ENCODE measurements at places on chromosomes 6 and 20.

GRCh38 chr6:155041741-155042279 is 46.7 kb downstream of the TIAM2 start:
- H3K27ac ChIP-seq: no peak overlapping the region
- no peaks in the 10 kb centered on the region for H3K4me1 ChIP-seq
- no peaks in the 10 kb centered on the region for H3K36me3 ChIP-seq
- DNase-seq: no peak
- H3K27me3 ChIP-seq: no peaks in the 10 kb centered on the region

DNA sequence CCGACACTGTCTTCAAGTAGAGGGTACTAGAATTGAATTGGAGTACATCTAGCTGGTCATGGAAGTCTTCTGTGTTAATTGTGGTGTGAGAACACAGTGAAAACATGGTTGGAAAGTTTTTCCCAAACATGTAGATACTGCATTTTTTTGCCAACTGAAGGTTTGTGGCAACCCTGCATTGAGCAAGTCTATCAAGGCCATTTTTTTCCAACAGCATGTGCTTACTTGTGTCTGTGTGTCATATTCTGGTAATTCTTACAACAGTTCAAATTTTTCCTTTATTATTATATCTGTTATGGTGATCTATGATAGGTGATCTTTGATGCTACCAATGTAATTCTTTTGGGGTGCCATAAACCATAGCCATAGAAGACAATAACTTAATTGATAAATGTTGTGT is 147.0 kb downstream of the MYB start:
- DNase-seq: no peak
- no peaks in the 10 kb centered on the region for H3K27me3 ChIP-seq
- no peak overlapping the region for H3K27ac ChIP-seq
- peaks cover 39% of the 10 kb centered on the region for H3K4me1 ChIP-seq
- no peak overlapping the region for H3K4me3 ChIP-seq

- H3K36me3 ChIP-seq: no peaks in the 10 kb centered on the region
- H3K4me3 ChIP-seq: peak overlapping the region; percentile 77
- DNase-seq: no peak
- peak overlapping the region; percentile 79 for H3K27ac ChIP-seq
- H3K27me3 ChIP-seq: no peaks in the 10 kb centered on the region
Measured at GRCh38 chr6:142926177-142926493, 18.8 kb downstream of the HIVEP2 start.

- no peak overlapping the region for H3K4me3 ChIP-seq
- H3K27ac ChIP-seq: no peak overlapping the region
- H3K27me3 ChIP-seq: no peaks in the 10 kb centered on the region
- peaks cover 6% of the 10 kb centered on the region for H3K36me3 ChIP-seq
- no peaks in the 10 kb centered on the region for H3K4me1 ChIP-seq
Measured at GRCh38 chr20:51385646-51386530, 156.6 kb downstream of the NFATC2 start.

GRCh38 chr20:48772183-48772976 is 55.4 kb downstream of the PREX1 start:
- H3K36me3 ChIP-seq: no peaks in the 10 kb centered on the region
- H3K27ac ChIP-seq: no peak overlapping the region
- no peaks in the 10 kb centered on the region for H3K27me3 ChIP-seq
- peak; percentile 93 for DNase-seq
- no peak overlapping the region for H3K4me3 ChIP-seq

DNA sequence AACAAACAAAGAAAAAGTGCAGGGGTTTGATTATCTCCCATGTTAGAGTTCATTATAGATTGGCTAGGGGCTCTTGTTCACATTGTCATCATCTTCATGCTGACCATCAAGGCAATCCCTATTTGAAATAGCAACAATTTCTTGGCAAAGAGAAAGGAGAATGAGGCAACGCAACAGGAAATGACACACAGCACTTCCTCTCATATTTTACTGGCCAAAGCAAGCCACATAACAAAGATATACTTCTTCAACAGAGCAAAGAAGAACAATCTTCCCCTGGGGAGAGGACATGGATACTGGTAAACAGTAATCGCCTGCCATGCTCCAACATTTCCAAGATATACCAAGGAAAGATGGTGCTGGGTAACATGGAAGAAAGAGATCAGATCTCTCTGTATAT is 29.8 kb downstream of the EPM2A start:
- peak; percentile 9 for DNase-seq
- no peak overlapping the region for H3K4me3 ChIP-seq
- H3K27me3 ChIP-seq: no peaks in the 10 kb centered on the region
- no peaks in the 10 kb centered on the region for H3K36me3 ChIP-seq
- H3K27ac ChIP-seq: no peak overlapping the region
- no peaks in the 10 kb centered on the region for H3K4me1 ChIP-seq
